ENCODE measurements at places on chromosomes 11 and 22. TPM values are rescaled to one million over a fixed set of nuclear protein-coding genes. Genes with fewer than 3 reads are reported as not detected.

PATE4 gene
- 0.50 TPM for polyA plus RNA-seq

VPREB3 gene
- not detected for polyA plus RNA-seq

HNRNPUL2 gene
- 43.6 TPM for polyA plus RNA-seq

SCGB1A1 gene
- 0.61 TPM for polyA plus RNA-seq

All from aorta (tissue), 5 donors.